NCI-H2081 treated with DMSO at 0.1 percent for 48 hours (cell line): ENCODE measurements at places on chromosomes 3 and 15.

DNA sequence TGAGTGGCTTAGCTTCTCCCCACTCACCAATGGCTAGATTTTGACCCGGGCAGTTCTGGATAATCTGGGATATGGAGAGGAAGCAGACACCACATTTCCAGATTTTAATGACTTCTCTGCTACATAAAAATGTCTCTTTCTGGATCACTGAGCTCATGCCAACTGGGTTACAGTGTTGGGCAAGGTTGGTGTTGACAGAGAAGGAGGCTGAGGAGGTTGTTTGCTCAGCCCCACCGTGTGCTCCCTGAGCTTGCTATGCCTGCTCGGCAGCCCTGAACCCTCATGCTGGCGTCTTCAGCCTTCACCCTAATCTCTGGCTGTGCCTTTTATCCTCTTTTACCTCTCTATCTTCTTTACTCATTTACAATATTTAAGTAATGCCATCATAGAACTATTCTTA is 53.0 kb upstream of the KPNA4 start:
- DNase-seq: no peak

- no peak for DNase-seq
These were observed 14.9 kb downstream of the PLA2G4D start for GRCh38 chr15:42079401-42079908.

DNA sequence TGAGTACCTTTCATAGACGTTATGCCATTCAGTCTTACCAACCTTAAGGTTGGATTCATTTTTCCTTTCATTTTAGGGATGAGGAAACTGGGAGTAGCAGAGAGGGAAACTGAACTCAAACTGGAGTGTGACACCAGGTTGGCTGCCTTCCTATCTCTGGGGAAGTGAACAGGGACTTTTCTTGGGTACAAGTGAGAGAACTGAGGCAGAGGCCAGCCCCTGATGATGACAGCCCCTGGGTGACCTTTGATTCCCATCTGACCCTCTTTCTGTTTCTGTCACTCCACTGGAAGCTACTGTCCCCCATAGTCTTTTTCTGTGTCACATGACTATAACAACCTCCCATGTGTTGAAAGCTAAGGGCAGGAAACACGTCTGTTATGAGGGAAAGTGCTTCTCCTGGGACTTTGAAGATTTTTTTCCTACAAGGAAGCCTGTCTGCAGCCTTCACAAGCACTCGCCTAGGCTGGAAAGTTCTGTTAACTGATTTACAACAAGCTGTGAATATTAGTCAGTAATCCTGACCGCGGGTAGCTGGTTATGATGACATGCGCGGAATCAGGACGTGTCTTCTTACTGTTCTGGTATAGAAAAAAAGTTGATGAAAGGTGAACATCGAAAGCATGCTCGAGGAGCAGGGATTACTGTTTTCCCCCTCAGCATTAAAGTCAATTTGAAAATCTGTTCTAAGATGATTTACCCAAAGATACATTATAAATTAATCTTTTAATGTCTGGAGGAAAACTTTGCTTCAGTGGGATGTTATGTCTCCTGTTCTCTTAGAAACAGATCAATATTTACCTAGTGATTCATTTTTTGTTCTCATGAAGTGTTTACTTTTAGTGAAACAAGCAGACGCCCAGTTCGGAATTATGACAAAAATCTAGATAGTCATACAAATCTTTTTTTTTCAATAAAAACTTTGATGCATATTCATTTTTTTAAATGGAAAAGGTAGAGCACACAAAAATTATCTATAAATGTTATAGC is 31.5 kb downstream of the ABHD2 start:
- DNase-seq: no peak

- DNase-seq: no peak
These were observed 107.4 kb downstream of the VGLL4 start for GRCh38 chr3:11536132-11536935.

DNA sequence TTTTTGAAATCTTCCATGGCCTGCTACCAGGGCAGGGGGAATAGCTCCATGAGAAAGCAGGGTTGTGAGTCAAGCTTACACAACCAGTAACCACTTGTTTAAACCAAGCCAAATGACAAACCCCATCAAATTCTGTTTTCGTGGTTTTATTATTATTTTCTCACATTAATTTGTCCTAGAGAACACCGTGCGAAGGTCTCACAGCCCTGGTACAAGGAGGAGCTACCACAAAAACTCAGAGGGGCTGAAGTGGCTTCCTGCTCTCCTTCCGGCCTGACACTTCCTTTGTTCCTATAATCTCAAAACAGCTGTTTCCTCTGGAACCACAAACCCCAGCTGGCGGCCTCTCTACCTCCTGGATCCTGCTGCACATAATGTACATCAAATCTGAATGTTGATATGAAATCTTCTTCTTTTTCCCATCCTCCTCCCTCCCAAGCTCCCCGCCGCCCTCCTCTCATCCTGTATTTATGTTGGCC is 375.9 kb downstream of the MCTP2 start:
- no peak for DNase-seq

DNA sequence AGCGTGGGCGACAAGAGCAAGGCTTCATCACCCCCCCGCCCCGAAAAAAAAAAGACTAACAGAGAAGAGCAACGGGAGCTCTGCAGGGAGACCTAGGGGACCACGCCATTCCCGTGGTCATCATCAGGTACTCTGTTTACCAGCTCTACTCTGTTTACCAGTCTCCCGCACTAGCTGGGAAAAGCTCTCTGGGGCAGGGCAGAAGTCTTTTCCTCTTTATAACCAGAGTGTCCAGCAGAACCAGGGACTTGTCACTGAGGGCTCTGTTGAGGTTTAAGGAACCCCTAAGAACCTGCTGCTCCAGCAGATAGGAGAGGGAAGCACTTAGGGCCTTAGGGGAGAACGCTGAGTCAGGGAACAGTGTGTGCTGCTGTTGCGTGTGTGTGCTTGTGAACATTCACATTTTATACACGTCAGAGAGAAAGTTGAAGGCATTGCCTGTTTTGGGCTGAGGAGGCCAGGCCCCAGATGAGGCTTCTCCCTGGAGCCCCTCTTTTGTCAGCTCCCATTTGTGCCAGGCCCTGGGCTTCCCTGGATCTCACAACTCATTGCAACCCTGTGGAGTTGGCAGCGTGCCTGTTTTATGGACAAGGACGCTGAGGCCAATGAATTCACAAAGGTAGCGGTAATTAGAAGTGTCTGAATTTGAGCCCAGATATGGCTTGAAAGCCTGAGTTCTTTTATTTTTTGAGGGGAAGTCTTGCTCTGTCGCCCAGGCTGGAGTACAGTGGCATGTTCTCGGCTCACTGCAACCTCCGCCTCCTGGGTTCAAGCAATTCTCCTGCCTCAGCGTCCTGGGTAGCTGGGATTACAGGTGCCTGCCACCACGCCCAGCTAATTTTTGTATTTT is 24.2 kb upstream of the ERICH6 start:
- DNase-seq: no peak

GRCh38 chr3:14775011-14775410 is 43.8 kb upstream of the FGD5 start:
- no peak for DNase-seq

DNA sequence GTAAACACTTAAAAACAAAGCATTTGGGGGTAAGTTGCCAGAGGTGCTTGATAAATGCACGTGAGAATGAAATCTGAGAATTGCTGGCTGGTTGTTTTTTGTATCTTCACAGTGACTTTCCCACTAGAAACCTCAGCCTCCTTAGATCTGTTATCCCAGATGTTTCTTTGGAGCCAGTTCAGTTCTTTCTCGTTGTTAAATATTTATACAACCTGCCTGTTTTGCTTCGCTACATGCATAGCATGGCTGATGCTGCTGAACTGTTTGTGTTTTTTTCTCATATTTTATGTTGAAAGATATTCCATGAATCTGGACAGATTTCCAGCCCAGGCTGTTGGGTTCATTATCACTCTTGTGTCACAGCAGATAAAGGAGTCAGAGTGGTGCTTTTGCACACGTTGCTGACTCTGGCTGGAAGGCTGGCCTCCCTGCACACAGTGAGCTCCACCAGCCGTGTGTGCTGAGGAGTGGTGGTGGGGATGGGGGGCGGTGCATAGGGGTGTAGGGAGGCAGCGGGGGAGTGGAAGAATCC is 80.2 kb downstream of the ARNT2 start:
- no peak for DNase-seq

DNA sequence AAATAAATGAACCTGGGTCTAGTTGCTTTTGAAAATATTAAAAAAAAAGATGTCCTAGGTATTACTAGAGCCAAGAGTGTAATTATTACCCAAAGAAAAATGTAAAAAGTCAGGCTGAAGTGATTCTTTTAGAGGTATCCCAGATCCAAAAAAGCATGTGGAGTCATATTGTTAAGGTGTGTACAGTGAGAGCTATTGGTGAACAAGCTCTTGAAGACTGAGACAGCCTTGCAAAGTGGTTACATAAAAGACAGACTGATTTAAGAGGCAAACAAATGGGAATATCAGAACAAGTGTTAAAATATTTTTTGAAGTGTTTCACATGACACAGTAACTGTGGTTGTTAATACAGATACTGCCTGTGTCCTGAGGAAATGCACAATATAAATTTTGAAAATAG is 624.5 kb downstream of the PLOD2 start:
- DNase-seq: no peak

DNA sequence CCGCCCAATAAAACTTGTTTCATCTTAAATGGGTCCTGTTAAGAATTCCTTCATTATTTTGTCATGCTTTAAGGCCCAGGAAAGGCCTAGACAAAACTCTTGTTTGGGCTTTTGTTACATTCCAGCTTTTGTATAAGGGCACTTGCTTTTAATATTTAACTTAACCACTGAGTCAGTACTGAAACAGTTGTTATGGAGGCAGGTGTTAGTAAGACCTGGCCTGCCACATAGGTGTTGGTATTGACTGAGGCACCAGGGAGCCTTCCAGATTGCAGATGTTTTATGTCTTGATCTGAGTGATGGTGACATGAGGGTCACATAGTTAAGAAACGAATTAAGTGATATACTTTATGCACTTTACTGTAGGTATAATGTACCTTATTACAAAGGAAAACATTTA is 274.9 kb upstream of the TGFBR2 start:
- no peak for DNase-seq

- DNase-seq: no peak
These were observed 20.0 kb downstream of the ARHGEF3 start for GRCh38 chr3:56781762-56782161.

DNA sequence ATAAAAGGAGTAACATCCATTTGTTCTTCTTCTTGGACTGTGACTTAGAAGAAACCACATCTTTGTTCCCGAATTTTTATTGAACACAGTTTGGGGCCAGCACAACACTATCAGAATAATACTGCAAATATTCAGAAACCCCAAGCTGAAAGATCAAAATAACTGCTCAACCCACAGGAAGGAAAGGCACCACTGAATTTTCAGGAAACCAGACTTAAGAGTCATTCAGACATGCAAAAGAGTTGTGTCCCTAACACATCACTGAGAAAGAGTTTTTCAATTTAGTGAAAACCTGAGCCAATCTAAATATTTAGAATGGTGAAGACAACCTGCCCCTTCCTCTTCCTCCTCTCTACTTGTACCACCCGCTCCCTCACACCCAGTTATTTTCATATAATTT is 295.0 kb upstream of the RORA start:
- no peak for DNase-seq

DNA sequence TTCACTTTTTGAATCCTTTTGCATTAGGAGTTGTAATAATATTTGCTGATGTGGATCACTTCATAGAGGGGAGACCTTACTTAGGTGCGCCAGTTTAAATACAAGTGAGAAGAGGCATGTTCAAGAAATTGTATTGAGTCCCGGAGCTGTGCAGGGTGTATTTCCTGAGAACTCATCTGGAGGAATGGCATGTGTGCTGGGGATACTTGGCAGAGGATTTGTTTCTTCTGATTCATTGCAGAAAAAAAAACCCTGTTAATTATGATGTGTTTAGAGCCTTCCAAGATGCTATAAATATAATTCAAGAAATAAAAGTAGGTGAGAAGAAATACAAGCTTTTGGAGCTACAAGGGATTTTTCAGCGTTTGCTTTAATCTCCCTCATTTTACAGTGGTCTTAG is 97.6 kb downstream of the TPRG1 start:
- no peak for DNase-seq

- no peak for DNase-seq
These were observed 62.1 kb upstream of the CCDC54 start for GRCh38 chr3:107315141-107315540.

- DNase-seq: no peak
These were observed 2.5 kb downstream of the KLF13 start for GRCh38 chr15:31328969-31329639.

GRCh38 chr15:63985221-63986184 is 60.8 kb downstream of the DAPK2 start:
- no peak for DNase-seq

- no peak for DNase-seq
These were observed 68.8 kb downstream of the APBA2 start for GRCh38 chr15:28954466-28955159.

- DNase-seq: no peak
These were observed 222.2 kb upstream of the TRIM42 start for GRCh38 chr3:140455521-140456214.

DNA sequence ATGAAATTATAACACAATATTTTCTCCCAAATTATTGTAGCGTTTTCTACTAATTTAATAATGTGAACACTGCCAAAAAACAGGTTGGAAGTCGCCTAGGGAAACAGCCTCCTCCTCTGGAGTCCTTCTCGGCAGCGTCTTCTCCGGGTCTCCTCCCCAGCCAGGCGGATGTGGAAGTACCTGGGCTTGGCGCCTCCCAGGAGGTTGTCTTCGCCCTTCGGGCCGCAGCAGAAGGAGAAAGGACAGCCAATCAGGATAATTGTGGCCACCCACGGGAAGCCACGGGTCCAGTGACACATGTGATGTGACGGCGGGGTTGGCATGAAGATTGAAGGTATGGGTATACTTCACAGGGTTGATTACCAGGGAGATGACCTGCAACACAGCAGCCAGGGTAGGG is 491.2 kb downstream of the PYDC2 start:
- no peak for DNase-seq

- no peak for DNase-seq
These were observed 127.5 kb upstream of the TOPAZ1 start for GRCh38 chr3:44114142-44114541.

DNA sequence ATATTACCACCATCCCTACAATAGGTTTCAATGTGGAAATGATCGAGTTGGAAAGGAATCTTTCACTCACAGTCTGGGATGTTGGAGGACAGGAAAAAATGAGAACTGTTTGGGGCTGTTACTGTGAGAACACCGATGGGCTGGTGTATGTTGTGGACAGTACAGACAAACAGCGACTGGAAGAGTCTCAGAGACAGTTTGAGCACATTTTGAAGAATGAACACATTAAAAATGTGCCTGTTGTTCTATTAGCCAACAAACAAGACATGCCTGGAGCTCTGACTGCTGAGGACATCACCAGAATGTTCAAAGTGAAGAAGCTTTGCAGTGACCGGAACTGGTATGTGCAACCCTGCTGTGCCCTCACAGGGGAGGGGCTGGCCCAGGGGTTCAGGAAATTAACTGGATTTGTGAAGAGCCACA is 510 bp downstream of the ARL14 start:
- no peak for DNase-seq

DNA sequence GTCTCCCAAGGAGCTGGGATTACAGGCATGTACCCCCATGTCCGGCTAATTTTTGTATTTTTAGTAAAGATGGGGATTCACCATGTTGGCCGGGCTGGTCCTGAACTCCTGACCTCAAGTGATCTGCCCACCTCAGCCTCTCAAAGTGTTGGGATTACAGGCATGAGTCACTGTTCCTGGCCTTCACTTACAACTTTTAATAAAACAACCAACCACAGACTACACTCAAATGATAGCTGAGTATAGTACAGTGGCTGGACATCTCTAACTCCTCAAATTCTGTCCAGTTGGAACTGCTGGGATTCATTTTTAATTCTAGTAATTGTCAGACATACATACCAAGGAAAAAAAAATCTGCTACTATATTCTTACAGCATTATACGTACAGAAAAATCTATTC is 71.0 kb downstream of the PBRM1 start:
- no peak for DNase-seq

- DNase-seq: no peak
These were observed 14.4 kb downstream of the ATP13A3 start for GRCh38 chr3:194472290-194472920.
